ENCODE measurements at places on chromosomes 4 and X. TPM values are rescaled to one million over a fixed set of nuclear protein-coding genes. Genes with fewer than 3 reads are reported as not detected.

GRCh38 chrX:150692831-150693724 lies at the start of gene MTMR1:
Gene MTMR1 (plus strand): TSS chrX:150693396. CDS start chrX:150693531, 135 bp downstream.
- DNase-seq, result no peak

DNA sequence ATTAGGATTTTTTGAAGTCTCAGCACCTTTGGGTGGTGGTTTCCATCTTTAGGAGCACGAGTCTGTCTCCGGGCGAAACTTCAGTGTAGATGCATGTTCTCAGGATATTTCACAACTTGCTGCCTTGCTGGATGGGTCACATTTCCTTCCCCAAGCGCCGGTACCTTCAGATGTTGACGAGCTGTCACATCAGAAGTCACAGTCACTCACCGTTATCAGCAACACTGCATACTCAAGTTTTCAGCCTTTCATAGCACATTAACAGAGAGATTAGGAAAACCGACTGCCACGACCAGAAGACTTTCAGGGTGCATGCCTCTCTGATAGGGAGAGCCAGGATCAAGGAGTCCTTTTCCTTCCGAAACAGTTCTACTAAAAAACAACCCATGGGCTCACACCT lies 77.8 kb downstream of the SHROOM2 start:
- DNase-seq, result no peak

GRCh38 chr4:177339477-177340374 lies 30.1 kb downstream of the NEIL3 start:
- DNase-seq, result peak; percentile 52

GRCh38 chr4:139876337-139876941 lies 210.8 kb downstream of the MGST2 start:
- DNase-seq, result no peak

- no peak for DNase-seq
Observed at GRCh38 chr4:56317749-56318148, 69.5 kb downstream of the AASDH start.

- DNase-seq, result no peak
Observed at GRCh38 chrX:49746306-49746705, 50.5 kb upstream of the PAGE1 start.

GRCh38 chrX:16876696-16877095 lies 6.5 kb upstream of the RBBP7 start:
- no peak for DNase-seq

DNA sequence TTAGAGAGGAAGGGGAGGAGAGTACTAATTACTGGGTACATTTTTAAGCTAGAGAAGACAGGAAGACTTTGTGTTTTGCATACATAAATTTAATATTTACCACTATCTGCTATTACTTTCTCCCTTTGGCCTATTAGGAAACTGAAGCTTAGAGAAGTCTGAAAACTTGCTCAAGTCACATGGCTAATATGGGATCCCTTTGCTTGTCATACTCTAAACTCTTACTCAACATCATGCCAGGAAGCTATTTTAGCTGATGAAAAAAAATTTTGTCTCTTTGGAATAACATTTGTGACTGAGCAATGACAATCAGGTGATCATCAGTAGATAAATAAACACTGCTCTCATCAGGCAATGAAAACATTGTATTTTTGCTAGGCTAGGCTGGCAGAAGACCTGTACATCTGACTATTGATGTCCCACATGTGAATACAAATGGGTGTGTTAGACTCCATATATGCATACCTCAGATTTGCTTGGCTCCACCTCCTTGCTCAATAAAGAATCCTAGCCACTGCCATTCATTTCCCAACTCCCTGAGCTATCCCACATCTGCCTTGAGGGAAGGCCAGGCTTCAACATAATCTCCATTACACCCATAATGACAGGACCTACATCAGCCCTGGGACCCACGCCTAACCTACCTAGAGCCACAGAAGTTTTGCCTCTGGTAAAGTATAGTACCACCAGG lies 17.0 kb upstream of the DCLK2 start:
- DNase-seq, result no peak

GRCh38 chr4:87012265-87012953 lies 77.6 kb downstream of the AFF1 start:
- no peak for DNase-seq

DNA sequence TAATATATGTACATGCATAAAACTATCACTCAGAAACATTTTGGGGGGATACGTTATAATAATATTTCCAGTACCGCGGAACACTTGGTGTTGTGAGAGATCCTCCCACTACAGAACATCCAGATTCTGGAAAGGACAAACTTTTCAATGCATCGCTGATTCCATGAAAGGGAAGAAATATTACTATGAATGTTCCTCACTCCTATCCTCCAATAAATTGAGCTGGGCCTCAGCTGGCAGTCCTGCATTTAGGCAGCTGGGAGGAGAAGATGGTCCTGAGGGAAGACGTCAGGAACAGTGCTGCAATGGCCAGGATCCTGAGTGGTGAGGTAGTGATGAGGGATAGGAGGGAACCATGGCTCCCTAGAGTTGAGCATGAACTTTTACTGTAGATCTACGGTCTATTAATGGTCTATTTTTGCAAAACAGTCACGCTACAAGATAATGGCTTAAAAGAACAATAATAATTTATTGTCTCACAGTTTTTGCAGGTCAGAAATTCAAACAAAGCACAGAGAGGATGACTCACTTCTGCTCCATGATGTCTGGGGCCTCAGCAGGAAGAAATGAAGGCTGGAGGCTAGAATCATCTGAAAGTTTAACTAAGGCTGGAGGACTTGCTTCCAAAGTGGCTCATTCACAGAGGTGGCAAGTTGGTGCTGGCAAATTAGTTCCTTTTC lies 538.1 kb downstream of the STIM2 start:
- DNase-seq, result no peak

- DNase-seq, result no peak
Observed at GRCh38 chr4:18077808-18078207, 56.3 kb upstream of the LCORL start.

GRCh38 chr4:6961496-6962210 lies 52.0 kb downstream of the TBC1D14 start:
- no peak for DNase-seq

DNA sequence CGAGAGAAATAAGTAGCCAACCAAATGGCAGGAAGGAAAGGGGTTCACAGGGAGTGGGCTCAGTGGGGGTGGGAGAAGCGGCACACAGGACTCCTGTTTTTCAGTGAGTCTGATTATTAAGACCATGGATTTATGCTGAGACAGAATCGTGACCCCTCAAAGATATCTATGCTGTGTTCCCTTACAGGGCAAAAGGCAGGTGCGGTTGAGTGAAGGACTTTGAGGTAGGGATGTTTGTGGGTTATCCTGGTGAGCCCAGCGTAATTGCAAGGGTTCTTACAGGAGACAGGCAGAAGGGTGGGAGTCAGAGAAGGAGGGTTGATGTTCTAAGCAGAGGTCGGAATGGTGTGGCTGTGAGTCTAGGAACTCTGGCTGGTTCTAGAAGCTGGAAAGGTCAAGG lies 73.0 kb downstream of the EVC start:
- no peak for DNase-seq

DNA sequence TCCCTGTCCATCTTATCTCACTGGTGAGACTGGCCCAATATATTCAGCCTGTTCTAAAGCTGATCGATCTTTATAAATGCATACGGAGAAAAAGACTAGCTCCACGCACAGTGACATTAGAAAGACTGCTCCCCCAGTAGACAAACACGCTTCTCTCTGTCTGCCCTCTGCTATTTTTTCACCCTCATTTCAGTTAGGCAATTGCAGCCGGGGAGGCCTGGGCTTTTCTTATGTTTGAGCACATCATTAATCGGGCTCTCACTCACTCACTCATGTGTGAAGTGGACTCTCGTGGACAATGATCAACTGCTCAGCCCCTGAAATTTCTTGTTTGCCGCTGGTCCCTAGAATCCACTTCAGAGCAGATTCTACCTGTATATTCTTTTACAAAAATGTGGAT lies 824.7 kb upstream of the TENM3 start:
- DNase-seq, result no peak

GRCh38 chr4:20995610-20996009 lies 295.4 kb downstream of the PACRGL start:
- DNase-seq, result no peak

GRCh38 chr4:55876387-55876786 lies 22.9 kb downstream of the EXOC1 start:
- DNase-seq, result no peak

DNA sequence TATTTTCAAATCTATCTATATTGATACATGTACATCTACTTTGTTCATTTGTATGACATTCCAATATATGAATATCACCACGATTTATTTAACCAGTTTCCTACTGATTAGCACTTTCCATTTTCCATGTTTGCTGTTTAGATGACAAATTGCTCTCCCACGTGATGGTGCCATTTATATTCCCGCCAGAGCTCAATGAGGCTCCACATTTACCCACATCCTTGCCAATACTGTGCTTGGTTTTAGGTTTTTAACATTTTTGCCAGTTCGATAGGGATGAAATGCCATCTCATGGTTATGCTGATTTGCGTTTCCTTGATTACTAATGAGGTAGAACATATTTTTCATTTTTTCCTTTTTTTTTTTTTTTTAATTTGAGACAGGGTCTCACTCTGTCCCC lies 86.7 kb upstream of the TRIM2 start:
- no peak for DNase-seq

DNA sequence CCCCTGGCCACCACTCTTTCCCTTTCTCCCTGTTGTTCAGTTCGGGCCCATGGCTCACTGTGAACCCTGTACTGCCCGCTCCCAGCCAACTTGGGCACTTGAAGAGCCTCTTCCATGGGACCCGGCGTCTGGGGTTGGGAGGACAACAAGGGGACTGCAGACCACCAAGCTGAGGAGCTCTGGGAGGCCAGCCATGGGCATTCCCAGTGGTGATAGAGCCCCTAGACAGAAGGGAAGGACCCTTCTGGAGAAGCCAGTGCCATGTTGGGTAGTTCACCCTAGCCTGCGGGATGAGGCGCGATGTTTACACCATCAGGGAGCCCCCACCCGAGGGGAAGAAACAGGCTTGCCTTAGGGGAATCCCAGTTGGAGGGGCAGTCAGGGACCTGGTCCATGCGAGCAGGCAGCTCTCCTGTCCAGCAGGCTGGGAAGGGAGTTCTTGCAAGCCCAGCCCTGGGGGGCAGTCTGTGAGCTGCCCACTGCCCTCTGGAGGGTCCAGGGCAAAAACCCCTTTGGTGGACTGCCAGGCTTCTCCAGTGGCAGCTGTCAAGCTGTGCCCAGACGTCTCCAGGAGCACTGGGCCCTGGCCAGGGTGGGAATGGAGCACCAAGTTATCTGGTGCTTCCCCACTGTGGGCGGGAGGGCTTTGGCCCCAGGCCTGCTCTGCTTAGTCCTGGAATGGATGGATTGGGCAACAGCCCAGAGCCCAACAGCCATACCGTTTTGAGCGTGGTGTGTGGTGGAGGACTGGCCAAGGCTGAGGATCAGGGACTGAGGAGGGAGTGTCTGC lies 23.7 kb upstream of the UBA1 start:
- no peak for DNase-seq

DNA sequence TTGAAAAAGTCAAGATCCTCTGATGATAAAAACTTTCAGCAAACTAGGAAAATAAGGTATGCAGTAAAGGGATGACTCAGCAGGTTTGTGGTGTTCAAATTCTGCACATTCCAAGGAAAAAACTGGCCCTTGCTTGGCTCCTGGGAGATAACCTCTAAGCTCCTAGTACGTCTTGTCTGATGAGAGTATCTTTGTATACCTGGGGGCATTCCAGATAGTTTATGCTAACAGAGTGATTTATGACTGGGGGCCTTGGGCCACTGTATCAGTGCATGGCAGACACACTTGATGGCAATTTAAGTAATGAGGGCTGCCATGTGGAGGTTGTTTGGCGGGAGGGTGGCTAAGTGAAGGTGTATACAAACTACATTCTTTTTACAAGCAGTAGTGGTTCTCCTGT lies 56.9 kb downstream of the NSG1 start:
- DNase-seq, result no peak

GRCh38 chr4:5051278-5052203 lies at the start of gene STK32B:
Gene STK32B (plus strand): TSS chr4:5051480.
- peak; percentile 33 for DNase-seq

DNA sequence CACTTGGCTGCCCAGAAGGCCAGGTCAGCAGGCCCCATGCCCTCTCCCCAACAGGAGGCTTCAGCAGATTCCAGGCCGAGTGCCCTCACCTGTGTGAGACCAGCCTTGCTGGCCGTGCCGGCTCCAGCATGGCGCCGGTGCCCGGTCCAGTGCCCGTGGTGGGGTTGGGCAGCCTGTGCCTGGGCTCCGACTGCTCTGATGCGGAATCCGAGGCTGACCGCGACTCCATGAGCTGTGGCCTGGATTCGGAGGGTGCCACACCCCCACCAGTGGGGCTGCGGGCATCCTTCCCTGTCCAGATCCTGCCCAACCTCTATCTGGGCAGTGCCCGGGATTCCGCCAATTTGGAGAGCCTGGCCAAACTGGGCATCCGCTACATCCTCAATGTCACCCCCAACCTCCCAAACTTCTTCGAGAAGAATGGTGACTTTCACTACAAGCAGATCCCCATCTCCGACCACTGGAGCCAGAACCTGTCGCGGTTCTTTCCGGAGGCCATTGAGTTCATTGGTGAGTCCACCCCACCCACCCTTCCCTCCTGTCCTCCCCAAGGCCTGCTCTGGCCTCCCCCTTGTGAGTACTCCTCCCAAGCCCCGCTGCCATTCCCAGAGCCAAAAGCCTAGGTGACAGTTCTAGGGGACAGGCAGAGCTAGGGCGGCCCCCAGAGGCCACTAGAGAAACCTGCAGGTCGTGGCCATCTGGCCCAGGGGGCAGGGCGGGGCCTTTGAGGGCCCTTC lies 2.3 kb downstream of the DUSP9 start:
- peak; percentile 54 for DNase-seq

DNA sequence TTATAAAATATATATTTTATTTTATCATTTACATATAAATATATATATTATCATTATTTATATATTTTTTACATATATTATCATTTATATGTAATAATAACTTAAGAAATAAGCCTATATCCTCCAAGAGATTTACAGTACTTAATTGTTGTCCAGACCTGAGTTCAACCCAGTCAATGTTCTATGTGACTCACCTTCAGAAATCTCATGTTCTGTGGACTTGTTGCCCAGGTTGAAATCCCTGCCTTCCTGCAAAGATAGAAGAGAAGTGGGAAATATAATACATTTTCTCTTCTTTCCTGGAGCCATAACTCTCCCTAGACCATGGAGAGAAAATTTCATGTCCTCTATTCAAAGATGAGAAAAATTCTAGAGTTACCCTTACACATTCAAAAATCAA lies 247.3 kb downstream of the PARM1 start:
- DNase-seq, result no peak

GRCh38 chrX:53194308-53194707 lies 30.7 kb downstream of the KDM5C start:
- no peak for DNase-seq

DNA sequence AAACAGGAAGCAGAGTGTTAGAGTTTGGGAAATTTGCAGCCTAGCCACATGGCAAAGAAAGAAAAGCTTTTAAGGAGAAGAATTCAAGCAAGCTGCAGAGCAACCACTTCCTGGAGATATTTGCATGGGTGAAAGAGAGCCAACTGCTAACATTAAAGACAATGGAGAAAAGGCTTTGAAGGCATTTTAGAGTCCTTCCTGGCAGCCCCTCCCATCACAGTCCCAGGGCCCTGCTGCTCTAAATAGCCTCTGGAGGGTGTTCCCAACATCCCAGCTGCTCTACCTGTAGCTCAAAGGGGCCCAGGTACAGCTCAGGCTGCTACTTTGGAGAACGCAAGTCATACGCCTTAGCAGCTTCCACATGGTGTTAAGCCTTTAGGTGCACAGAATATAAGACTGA lies 235.9 kb upstream of the FMR1 start:
- DNase-seq, result no peak

TSPAN5 gene
- 3.0 TPM for total RNA-seq

PHOX2B gene
- not detected for total RNA-seq

SLC49A3 gene
- total RNA-seq, result not detected

FDCSP gene
- not detected for total RNA-seq

TMEM150C gene
- total RNA-seq, result 0.26 TPM

FAT1 gene
- 83.1 TPM for total RNA-seq

PNCK gene
- 0.42 TPM for total RNA-seq

CABS1 gene
- not detected for total RNA-seq

Measured in NCI-H460 (cell line).